Hematopoietic multipotent progenitor cell treated with erythropoietin and hydrocortisone succinate and interleukin-3 and kit ligand, for 6 days (in vitro differentiated cells): ENCODE measurements at places on chromosomes 3 and 15.

GRCh38 chr15:67884514-67885174, 44.8 kb upstream of the RNU6-1 start:
- DNase-seq = peak; percentile 89

DNA sequence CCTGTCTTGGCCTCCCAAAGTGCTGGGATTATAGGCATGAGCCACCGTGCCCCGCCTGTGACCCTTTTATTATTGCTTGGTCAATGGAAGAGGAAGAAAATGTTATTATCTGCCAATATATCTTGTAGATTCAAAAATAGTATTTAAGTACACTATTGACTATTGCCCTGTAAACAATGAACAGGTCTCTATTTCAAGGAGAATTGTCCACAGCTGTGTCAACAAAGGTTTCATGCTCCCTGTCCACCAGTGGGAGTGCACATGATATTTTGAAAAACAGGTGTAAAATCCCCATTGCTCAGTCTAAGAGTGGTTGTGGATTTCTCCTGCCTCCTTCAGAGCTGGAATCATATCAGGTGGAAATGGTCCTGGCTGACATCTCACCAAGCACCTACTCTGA, 36.5 kb upstream of the IGF1R start:
- DNase-seq = no peak

DNA sequence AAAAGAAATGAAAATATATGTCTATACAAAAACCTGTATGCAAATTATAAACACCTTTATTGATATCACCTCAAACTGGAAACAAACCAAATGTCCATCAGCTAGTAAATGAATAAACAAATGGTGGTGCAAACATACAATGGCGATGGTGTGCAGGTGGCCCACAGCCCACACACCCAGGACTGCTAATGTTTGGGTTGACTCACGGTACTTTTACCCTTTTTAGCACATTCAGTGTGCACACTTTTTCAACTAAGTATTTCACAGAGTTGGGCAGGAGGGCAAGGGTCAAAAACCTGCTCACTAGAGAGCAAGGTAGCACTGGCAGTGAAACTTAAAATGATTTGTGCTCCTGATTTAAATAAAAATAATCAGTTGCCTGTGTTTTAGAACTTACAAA, 123.1 kb upstream of the BHLHE40 start:
- DNase-seq = no peak

- no peak for DNase-seq
These were observed 128.7 kb downstream of the SCAPER start for GRCh38 chr15:76776480-76776879.

DNA sequence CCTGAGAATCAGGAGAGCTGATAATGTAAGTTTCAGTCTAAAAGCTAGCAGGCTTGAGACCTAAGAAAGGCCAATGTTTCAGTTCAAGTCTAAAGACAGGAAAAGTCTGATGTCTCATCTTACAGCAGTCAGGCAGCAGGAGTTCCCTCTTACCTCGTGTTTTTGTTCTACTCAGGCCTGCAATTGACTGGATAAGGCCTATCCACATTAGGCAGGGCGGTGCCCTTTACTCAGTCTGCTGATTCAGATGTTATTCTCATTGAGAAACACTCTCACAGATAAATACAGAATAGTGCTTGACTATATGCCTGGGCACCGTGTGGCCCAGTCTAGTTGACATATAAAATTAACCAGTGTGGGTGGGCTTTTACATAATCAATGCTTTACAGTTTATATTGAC, 122.4 kb downstream of the NR1D2 start:
- DNase-seq = peak; percentile 56

GRCh38 chr15:95987886-95988573, 342.5 kb upstream of the NR2F2 start:
- no peak for DNase-seq

- DNase-seq = no peak
These were observed 183.8 kb upstream of the NR2F2 start for GRCh38 chr15:96146726-96147125.

DNA sequence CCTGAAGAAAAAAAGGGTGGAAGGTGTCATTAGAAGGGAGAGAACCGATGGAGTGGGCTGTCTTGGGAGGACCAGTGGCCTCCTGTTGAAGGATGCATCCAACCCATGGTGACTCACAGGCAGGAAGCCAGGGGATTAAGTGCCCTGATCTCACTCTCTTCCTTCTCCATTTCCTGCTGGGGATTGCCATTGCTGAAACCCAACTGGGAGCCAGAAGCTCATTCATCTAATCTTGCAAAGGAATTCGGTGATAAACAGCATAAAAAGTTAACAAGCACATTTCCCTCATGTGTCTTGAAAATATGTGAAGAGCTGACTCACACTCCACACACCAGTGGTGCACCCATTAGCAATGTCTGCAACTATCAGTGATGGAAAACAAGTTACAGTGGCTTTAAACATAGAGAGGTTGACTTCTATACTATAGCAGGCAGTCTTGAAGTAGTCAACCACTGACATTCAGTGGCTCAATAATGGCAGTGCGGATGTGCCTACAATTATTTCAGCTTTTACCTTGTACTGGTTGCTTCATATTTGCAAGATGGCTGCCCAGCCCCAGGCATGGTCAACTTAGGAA, 12.8 kb upstream of the CSRNP1 start:
- no peak for DNase-seq

DNA sequence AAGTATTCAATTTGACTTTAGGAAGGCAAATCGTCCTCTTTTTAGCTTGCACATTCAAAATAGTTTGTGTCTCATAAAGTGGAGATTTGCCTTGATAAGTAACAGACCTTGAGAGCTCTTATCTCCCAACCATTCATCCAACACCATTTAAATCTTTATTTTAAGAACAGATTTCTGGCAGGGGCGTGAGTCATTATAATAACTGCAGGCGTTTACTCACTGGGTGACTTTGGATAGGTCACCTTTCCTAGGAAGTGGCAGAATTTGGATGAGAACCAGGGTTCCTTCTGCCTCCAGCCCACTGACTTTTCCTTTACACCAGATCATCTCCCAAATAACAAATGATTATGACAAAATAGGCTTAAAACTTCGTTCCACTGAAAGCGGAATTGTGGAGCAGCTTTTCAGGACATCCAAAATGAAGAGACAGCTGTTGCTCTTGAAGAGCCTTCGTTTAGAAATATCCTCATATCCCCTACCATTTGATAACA, 5.0 kb downstream of the LMCD1 start:
- DNase-seq = no peak

- no peak for DNase-seq
These were observed 5.4 kb upstream of the PLOD2 start for GRCh38 chr3:146166415-146166821.

DNA sequence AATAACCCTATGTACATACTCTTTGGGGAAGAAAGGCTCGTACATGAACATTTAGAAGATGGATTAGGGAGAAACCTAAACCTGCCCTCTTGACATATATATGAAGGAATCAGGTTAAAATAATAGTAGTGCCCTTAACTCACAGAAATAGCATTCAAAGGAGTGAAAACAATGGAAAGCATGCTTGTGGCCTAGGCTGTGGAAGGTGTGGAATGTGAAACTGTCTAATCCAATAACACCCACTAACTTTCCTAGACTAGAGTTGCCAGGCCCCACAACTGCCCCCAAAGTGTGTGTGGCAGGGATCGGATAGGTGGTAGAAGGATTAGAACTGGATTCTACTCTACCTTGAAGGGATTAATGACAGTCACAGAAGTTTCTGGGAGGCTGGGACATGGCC, 317.4 kb upstream of the LRRFIP2 start:
- no peak for DNase-seq

DNA sequence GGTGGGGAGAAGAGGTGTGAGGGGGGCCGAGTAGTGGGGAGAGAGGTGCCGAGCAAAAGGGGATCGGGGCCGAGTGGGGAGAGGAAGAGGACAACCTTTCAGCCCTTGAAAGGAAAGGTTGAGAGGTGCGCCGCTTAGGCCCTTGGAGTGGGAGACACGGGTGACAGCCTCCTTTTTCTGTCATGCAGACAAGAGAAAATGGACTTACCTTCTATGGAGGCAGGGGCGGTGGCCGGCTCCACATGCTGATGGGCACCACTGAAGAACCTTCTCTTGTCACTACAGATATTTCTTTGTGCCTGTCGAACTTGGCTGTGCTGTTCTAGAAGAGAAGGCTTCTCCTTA, 421 bp downstream of the KLHL18 start:
- DNase-seq = peak; percentile 52

DNA sequence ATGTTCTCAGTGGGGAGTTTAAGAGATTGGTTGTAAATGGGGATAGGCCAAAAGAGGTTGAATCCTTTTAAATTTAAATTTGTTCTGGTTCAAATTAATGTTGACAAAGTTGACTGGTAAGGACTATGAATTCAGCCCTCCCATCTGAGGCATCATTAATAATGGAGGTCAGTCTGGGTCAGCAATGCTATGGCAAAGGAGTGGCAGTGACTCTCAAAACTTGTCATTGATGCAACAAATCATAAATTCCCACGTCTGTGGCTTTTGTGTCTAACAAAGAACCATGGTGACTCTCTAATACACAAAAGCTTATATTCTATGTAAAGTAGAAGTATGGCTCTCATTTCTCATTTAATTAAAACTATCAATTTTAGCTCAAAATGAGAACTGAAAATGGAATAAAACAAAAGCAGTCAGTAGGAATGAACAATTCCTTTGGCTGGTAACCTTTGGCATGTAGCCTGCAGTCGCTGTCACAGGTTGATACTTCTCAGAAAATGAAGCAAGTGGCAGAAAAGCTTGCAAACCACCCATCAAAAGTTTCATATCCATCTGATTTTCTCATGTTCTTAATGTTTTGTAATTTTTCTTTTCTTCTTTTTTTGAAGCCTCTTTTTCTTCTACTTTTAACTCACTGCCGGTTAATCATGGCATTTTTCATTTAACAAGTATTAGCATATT, 12.2 kb upstream of the ZBED2 start:
- DNase-seq = no peak

GRCh38 chr3:106068381-106068780, 199.6 kb upstream of the CBLB start:
- no peak for DNase-seq

DNA sequence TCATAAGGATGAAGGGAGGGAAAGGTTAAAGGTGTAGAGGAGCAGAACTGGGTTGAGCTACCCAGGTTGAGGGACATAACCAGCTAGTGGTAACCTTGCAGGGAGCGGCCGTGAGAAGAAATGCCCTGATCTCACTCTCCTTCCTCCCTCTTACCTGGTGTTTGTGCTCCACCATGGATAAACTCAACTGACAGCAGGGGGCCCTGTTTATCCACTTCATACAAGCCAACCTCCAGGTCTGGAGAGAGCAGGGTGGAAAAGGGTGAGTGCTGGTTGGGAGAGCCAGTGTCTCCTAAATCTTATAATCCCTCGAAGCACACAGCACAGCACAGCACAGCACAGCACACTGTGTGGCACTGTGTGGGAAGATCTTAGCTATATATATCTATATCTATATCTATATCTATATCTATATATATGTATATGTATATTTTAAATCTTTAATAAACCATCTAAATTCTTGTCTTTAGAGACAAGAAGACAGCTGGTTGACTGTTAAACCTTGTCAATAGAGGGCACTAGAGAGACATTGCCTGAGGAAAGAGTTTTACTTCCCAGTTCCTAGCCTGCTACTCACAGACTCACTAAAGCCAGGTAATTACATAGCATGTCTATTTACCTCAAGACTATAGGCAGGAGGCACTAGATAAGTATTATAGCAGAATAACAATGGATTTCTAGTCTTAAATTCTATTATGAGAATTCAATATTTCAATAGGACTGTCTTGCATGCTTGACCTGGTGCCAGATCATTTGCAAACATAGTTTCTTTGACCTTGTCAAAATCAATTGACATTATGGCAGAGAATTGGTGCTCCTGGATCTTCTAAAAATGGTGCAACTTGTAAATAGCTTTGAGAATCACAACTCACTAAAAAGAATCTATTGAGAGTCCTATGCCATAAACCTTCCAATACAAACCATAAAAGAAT, 21.7 kb upstream of the FMN1 start:
- DNase-seq = peak; percentile 84

GRCh38 chr3:53162672-53163443, 1.8 kb downstream of the PRKCD start:
- no peak for DNase-seq

GRCh38 chr3:134323966-134324962, 50.0 kb downstream of the AMOTL2 start:
- DNase-seq = no peak
